ENCODE measurements at places on chromosomes 5 and 9.

DNA sequence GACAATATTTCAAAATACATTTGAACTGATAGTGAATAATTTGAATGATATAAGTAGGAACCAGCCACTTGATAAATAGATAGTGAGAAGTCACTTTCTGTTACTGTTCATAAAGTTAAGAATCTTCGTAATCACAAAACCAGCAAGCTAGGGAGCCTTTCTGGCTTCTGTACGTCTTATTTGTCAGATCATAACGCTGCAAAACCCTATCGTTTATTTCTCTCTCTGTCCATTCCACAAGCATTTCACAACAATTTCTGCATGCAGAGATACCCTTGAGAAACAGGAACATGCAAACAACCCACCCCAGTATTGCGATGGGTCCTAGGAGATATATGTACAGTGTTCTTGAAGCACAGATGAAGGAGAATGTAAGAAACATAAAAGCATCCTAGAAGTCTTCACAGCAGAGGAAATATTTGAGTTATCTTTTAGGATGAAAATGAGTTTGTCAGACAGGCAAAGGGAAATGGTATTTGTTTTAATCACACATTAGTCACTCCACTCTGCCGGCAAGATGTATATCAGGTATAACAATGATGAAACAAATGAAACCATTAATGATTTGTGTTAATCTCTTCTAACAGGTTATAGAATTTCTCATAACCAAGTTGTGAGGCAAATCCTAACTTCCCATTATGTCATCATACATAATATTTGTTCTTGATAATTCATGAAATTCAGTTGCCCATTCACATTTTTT is 668.7 kb upstream of the FTMT start:
- DNase-seq: no peak

GRCh38 chr5:21263361-21263760 is 1275.4 kb upstream of the CDH18 start:
- DNase-seq: no peak

DNA sequence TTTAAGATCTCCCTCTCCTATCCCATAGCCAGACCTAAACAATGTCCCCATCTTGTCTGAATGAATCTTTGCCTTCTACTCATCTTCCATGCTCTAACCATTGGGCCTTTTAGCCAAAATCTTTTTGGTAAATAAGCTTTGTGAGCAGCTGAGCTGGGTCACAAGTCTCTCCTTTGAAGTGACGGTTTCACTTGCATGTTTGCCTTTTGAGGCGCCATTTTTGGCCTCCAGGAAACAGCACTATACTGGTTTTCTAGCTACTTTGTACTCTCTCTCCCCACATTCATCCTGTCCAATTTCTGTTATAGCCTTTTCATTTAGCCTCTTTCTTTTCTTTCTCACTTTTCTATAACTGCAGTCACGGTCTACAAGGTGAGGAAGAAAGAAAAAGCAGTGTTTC is 195.5 kb upstream of the C9orf72 start:
- DNase-seq: no peak

- no peak for DNase-seq
Observed at GRCh38 chr9:89801341-89801740, 196.5 kb downstream of the GADD45G start.

GRCh38 chr5:109242518-109242917 is 167.3 kb downstream of the PJA2 start:
- DNase-seq: no peak

- DNase-seq: no peak
Observed at GRCh38 chr9:99809586-99810319, 11.9 kb upstream of the NR4A3 start.

DNA sequence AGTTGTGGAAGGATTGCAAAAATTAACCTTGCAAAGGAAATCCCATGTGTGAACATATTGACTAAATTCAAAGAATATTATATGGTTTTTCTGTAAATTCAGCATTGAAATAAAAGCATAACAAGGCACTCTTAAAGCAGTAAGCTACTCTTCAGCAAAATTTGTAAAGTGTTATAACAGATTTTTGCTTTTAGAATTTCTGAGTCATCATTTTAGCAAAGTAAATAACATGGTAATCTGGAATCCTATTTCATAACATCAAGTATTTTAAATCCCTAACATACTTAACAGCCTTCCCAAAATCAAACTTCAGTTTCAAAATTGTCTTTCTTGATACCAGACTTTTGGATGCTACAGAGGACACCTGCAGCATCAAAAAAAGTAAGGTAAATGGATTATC is 436.0 kb upstream of the CDH9 start:
- DNase-seq: no peak

DNA sequence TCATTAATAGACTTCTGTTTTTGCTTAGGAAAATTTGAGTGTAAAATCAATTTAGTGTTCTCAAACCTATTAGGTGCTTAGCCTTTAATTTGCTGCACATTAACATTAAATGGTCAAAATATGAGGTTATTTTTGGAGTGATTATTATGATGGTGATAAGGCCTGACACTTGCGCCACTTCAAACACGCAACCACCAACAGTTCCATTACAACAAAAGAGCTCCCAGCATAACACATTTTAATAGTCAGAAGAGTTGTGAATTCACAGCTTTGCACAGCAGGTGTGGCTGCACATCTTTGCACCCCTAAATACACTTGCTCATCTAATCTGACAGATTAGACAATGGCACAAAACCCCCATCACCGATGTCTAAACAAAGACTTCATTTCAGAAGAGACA is 940.7 kb downstream of the NR2F1-AS1 start:
- no peak for DNase-seq

Data from stimulated activated CD4-positive, alpha-beta T cell treated with anti-CD3 and anti-CD28 coated beads, Interleukin-12 subunit alpha, Interleukin-12 subunit beta, amount 100 ng/mL, for 24 hours (primary cell).